Cortex of kidney (tissue), 1 donor: ENCODE measurements at places on chromosomes 1 and 21.

DNA sequence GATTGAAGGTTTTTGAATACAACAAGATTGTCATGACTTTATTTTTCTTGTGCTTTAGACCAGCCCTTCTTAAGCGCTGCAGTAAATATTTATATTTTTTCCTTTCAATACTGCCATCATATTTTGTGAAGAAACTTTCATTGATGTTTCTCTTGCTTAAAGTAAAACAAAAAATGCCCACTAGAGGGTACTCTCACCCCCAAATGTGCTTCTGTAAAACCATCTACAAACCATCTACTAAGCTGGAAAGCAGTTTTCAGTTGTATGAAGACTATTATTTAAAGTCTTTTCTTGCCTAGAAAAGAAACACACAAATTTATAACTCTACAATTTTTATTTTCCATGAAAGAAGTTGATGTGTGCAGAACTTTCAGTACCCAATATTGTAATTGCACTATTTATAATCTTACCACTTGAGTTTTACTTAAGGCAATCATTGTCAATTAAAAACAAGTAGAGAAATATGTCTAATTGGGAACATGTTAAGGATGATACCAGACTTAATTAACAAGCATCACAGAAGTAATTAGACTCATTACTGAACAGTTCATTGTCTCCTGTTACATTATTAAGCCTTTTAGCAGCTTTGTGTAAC, 10.7 kb downstream of the LEPR start:
- DNase-seq, result no peak

DNA sequence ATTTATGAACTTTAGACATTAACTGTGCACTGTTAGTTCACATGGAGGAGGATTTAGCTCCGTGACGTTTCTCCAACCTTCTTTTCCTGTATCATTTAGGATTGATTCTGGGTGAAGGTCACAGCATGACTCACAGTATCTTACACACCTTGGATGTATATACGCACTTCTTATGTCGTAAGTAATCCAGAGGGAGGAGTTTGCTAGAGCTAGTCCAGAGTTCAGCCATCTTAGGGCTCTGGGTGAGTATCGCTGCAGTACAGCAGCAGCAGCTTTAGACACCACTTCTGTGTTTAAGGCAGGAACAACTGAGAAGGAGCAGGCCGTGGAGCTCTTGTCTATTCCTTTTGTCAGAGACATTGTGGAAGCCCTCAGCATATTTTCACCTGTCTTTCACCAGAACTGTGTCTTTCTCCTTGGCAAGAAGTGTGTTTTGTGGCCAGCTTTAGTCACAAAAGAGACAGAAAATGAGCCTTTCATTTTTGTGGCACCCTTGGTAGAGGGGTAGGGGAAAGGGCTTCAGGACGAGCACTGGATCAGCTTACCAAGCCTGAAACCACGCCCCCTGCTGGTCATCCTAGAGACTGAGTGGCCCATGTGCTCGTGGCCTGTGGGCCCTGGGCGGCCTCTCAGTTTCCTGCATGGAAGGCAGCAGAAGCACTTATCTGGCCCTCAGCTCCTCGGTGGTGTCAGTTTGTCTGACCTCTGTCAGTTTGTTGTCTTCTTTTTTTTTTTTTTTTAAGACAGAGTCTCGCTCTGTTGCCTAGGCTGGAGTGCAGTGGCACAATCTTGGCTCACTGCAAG, 64.0 kb downstream of the ADARB1 start:
- DNase-seq, result no peak

DNA sequence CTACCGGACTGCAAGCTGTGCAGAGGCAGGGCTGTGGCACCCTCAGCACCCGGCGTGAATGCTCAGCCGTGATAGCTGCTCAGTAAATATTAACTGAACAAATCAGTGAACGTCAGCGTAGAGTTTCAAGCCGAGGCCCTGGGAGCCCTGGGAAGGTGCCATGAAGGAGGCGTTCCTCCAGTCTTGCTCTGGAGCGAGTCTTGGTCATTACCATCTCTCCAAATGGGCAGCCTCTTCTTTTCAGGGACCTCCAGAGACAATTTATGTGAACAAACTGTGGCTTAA, 449.2 kb downstream of the CAMTA1 start:
- no peak for DNase-seq

DNA sequence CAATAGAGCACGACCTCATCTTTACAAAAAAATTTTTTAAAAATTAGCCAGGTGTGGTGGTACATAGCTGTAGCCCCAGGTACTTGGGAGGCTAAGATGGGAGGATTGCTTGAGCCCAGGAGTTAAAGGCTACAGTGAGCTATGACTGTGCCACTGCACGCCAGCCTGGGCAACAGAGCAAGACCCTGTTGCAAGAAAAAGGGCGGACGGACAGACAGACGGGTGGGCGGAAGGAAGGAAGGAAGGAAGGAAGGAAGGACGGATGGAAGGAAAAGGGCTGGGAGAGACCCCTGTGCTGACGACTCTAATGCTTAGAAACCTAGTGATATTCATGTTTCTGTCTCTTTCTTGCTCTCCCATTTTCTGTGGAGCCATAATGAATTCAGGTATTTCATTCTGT, 14.4 kb downstream of the PI4KB start:
- no peak for DNase-seq

GRCh38 chr1:20719261-20719660, 1.5 kb upstream of the KIF17 start:
- no peak for DNase-seq

DNA sequence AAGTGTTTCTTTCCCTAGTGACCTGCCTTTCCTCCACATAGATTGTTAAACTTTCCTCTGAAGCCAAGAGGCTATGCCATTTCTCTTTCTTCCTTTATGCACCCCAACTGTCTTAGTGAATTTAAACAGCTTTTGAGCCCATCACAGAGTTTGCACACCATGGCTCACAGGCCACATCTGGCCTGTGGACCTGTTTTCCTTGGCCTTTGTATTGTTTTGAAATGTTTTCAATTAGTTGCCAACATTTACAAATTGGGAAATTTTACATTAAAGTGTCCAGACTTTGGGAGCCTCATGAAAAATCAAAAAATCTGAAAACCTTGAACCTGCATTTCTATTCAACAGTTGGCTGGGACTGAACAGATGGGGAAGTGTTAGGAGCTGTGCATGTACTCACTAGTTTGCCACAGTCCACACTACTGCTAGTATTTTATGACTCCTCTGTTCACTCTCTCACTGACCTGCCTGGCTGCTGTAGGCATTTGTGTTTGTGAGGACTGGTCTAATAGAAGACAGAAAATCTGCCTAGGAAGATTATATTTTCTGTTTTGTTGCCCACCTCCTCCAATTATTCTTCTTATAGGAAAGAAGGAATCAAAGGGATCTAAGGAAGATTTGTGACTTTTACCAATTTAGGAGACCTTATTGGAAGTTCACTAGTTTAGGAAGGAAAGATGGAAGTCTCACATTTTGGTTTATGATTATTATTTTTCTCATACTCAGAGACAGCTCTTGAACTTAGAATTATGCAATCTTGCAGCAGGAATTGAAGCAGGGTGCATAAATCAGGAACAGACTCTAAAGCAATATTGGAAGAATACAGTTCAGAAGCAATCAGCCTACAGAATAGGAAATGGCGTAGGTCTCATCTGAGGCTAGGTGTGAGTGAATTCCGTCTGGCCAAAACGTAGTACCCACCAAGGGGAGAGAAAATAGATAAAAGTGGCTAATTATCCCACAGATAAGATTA, 134.7 kb downstream of the HLX start:
- DNase-seq, result no peak

- no peak for DNase-seq
Measured at GRCh38 chr1:103344930-103345329, 180.6 kb upstream of the RNPC3 start.

DNA sequence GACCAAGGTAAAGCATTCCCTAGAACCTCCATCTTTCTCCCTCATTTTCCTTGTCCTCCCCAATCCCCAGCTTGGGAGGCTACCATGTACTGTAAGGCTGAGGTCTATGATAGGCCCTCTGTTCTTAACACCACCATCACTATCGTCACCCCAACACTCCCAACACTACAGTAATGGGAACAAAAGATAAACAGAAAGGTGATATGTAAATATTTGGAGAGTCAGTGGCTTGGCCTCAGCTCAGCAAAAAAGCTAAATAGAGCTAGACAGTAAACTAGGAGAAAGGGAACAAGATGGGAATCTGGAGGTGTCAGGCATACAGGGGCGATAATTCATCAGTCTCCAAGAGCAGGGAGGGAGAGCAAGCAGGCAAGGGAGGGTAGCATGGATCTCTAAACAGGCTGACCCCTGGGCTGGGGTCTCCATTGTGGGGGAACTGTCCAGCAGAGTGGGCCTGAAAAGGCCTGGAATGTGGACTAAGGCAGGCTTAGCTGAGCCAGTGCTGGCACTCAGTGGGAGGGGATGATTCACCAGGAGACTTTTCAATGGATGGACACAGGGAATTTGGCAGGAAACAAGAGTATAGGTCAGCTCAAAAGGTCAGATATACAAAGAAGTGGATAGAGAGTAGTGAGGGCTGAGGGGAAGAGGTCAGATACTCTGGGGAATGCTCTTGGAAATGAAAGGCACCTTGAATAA, 6.7 kb downstream of the WNT2B start:
- DNase-seq, result no peak

GRCh38 chr1:201791779-201792173, 37.2 kb upstream of the IPO9 start:
- no peak for DNase-seq

- no peak for DNase-seq
Measured at GRCh38 chr1:89847191-89847729, 26.4 kb downstream of the LRRC8D start.

GRCh38 chr1:171898941-171899340, 57.6 kb downstream of the DNM3 start:
- no peak for DNase-seq

GRCh38 chr21:42970946-42971653, 3.3 kb upstream of the PKNOX1 start:
- no peak for DNase-seq

DNA sequence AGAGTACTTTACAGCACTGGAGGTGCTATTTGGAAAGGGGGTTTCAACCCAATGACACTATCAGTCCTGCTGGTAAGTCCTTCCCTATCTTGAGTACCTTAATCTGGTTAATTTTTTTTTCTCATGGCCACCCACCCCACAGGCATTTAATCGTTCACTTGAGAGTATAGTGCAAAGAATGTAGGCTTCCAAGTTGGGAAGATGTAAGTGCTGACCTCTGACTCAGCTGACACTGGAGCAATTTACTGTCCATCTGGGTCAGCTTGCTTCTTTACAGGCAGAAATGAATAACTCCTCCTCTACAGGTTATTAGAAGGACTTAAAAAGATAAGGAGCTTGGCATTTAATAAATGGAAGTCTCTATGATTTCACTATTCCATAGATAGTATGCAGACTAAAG, 89.6 kb downstream of the AK5 start:
- no peak for DNase-seq

DNA sequence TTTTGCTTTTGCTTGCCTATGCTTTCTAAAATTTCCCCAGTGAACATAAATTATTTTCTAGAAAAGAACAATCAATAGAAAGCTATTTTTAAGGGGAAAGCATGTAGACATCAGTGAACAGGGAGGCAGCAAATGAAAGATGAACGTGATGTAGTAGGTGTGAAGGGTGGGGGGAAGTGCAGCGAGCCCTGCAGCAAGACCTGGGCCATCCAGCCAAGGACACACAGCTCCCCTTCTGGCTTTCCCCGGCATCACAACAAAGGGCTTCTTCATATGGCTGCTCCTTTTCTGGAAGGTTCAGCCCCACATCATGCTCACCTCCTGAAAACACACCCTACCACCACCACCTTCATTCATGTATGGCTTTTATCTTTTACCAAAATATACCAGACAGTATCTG, 109.2 kb upstream of the ETS2 start:
- no peak for DNase-seq

GRCh38 chr1:145995964-145996432, 381 bp downstream of the TXNIP start:
- no peak for DNase-seq

- DNase-seq, result no peak
Measured at GRCh38 chr1:53684741-53685140, 54.2 kb downstream of the GLIS1 start.

DNA sequence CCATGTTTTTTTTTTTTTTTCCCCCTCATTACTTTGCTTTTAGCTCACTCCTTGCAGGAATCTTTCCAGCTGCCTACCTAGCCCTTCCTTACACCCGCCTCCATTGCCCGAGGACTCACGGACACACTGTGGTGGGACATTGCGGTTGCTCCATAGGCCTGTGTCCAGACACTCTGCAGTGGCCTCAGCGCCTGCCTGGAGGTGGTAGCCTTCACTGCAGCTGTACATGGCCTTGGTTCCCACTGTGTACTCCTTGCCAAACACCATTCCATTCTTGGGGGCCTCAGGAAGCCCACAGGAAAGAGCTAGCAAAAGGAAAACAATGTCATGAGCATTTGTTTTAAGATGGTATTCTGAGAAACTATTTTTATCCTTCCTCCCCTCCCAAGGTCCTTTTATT, 99.9 kb downstream of the ZSCAN20 start:
- DNase-seq, result no peak

- no peak for DNase-seq
Measured at GRCh38 chr1:55707196-55707595, 492.0 kb upstream of the USP24 start.

DNA sequence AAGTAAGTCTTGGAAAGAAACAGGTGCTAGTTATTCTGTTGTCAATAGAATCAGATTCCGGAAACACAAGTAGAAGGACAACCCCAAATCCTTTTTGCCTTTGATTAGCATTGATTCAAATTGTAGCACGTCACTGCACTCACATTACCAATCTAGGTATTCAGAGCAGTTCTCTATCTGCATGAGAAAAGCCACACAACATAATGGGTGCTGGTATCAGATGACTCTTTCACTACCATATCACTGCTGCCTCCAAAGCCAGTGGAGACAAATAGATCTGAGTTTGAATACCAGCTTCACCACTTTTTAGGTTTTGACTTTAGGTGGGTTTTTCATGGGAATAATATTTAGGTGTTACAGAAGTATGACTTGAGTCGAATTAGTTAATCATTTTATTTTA, 38.9 kb downstream of the RTCA start:
- no peak for DNase-seq

GRCh38 chr1:66533804-66534740, at the start of gene SGIP1:
Gene SGIP1 (plus strand): TSS chr1:66534153. CDS start chr1:66534359, 206 bp downstream.
- no peak for DNase-seq

- DNase-seq, result no peak
Measured at GRCh38 chr1:162617513-162617912, 14.8 kb upstream of the DDR2 start.

DNA sequence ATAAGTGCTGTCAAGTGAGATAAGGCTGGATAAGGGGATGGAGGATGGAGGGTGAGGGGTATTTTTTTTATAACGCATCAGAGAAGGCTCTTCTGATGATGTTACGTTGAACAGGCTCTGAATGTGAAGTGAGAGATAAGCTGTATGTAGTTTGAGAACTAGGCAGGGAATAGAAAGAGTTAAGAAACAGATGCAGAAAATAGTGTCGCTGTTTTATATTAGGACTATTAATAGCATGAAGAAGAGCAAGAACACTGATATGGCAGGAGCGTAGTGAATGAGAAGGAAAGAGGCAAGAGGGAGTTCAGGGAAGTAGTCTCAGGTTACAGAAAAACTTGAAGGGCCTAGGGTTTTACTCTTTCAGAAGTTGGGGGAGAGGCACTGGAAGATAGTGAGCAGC, 59.8 kb downstream of the GPR88 start:
- no peak for DNase-seq

GRCh38 chr1:75430526-75430925, 180.4 kb downstream of the SLC44A5 start:
- no peak for DNase-seq

GRCh38 chr1:193185211-193185610, 1.2 kb downstream of the B3GALT2 start:
- no peak for DNase-seq
